ENCODE measurements at places on chromosomes 11 and 22.

- no peak for DNase-seq
These were observed 3.8 kb downstream of the CD81 start for GRCh38 chr11:2380807-2381350.

GRCh38 chr11:112903340-112903739, 57.9 kb upstream of the NCAM1 start:
- DNase-seq, result no peak

DNA sequence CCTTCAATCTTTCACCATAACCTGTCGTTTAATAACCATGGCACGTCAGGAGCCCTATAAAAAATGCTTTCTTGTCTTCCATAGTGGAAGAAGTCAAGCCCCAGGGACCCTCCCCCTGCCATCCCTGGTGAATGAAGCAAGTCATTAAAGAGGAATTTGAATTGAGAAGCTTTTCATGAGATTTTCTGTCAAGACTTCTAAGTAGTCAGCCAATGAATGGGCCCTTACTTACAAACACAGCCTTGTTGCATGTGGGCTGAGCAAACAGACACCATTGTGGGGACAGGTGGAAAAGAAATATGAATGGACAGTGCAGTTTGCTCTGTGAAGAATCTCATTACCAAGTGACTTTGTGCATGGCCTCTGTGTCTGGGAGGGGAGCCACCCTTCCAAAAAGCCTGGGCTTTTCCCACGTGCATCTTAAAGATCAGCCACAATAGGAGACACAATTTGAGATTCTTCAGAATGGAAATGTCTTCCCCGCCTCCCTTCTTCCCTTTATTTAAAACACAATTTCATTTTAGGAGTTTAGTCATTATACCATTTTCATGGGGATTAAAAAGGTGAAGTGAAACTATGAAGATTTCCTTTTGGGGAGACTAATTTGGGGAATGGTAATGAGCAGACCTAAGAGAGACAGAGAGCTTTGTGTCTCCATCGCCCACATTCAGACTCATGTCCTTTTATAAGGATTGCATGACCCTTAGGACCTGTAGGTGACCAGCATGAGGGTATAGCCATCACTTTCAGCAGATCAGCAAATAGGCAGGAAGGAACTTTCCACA, 152.0 kb downstream of the LRRC4C start:
- no peak for DNase-seq

DNA sequence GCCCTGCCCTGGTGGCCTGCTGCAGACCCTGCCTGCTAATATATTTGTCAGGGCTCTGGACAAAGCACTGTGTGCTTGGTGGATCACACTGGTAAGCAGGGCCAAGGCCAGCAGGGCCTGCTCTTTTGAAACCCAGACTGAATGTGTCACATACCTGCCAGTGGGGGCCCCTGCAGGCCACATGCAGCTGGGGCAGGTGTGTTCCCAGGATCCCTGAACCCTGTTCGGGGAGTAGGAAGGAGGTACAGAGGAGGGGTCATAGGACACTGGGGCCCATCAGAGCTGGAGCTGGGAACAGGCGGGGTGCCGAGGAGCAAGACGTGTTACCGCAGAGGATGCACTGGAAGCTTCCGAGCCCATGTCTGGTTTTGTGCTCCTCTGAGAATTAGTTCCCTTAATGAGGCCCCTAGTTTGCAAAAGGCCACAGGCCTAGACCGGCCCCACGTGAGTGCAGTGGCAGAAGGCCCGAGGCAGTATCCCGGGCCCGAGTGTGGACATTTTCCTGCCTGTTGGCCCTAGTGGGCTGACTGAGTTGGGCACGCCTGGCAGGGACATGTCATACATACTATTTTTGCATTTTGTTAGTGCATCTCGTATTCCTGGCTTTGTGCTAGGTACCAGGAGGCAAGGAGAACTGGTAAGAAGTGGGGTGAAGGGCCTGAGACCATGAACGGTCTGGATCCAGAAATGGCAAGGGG, 11.2 kb upstream of the ACR start:
- DNase-seq, result no peak

GRCh38 chr11:123020968-123021367, 39.3 kb upstream of the BSX start:
- peak; percentile 15 for DNase-seq

- DNase-seq, result no peak
These were observed 506.3 kb upstream of the LUZP2 start for GRCh38 chr11:23990346-23991164.

DNA sequence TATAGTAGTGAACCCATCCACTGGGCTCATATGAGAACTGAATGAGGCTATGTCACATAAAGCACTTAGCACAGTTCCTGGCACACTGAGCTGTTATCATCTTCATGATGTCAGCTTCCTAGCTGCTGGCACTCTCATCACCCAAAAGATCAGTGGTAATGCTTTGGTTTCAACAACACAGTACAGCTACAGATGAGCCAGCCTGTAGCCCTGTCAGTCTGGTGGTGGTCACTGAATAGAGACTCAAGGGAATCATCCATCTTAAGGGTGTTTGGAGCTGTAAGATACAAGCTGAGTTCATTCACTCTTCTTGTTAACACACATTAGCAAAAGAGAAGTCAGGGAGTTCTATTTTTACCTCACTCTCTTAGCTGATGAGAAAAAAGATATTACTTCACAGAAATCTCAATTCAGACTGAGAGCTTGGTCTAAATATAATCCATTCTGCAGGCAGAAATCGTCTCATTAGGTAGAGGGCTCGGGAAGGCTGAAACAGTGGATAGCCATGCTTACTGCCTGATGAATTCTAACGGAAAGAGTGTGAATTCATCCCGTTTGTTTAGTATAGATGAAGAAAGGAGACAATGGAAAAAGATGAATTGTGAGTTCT, 6.3 kb upstream of the SLC1A2 start:
- DNase-seq, result no peak

DNA sequence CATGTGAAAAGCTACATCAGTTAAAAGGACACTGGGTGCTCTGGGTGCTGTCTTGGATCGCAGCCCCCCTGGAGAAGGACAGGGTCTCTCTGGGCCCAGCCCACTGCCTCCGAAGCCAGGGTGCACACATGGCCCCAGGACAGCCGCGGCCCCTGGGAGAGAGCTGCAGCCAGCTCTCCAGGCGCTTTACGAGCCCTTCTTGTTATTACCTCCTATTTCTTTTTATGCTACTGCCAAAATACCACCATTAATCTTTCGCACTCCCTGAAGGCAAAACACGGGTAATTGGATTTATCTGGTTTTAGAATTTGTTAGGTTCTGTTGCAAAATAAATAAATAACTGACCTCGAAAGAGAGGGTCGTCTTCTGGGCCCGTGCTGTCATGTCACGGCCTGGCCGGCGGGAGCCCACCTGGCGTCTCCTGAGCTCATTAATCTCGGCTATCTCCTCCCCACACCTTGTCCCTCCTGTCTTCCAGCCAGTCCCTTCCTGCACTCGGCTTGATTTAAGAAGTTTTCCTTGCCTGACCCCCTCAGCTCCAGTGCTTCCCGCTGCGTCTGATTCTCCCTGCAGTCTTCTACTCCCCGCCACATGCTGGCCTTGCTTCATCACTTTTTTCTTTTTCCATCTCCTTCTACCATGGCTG, 611.7 kb downstream of the OPCML start:
- DNase-seq, result no peak

DNA sequence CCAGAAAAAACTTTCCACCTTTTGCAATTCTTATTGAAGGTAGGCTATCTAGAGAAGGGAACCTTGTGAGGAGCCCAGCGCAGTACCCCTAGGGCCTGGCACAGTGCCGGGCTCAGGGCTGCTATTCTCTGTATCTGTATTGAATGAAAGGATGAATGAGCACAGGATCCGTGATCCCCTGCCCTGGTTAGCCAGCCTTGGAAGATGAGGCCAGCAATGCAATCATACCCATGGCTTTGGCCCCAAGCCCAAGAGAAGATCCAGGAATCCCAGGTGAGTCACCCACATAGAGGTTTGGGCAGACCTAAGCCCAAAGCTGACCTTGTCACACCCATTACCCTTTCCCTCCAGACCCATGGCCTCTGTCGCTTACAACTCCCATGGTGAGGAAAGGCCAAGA, 92.5 kb upstream of the CD82 start:
- no peak for DNase-seq

DNA sequence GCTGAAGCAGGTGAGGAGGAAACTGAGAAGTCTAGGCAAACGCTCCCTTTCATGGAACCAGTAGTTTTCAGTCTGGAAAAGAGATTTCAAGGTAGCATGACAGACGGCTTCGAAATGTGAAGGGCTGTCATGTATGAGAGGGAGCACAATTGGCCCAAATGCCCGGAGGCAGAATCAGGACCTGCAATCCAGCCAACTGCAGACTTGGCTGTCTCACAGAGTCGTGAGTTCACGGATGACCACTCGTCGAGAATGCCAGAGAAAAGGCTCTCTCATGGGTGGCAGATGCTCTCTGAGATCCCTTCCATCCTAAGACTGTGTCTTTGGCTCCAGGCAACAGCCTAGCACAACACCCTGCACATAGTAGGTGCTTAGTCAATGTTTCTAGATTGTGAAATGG, 134.8 kb downstream of the DSCAML1 start:
- no peak for DNase-seq

- peak; percentile 36 for DNase-seq
These were observed 96.9 kb downstream of the TRMU start for GRCh38 chr22:46432164-46433068.

- no peak for DNase-seq
These were observed 28.0 kb downstream of the ARHGAP1 start for GRCh38 chr11:46672381-46672839.

DNA sequence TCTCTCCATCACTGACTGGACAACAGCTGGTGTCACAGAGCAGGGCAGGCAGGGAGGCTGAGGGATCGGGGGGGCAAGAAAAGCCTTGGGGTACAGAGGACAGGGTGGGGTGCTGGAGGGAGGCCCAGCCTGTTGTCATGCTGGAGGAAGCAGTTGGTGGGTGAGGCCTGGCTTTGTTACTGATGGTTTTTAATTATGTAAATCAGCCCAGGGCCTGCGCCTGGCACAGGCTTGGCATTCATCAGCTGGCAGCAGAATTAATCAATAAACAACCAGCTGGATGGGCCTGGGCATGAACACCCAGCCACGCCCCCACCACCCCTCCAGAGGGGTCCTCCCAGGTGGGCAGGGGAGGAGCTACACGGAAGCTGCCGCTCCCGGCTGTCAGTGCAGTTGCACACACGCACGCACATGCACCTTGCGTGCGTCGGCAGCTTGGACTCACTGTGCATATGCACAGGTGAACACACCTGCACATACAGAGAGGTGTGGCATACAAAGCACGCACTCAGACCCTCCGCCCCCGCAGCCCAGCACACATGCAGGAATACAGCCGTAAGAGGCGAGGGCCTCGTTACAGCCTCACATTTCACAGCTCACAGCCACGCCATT, 21.3 kb upstream of the ELFN2 start:
- no peak for DNase-seq

- DNase-seq, result no peak
These were observed 193.1 kb upstream of the PITPNB start for GRCh38 chr22:28112190-28112544.

DNA sequence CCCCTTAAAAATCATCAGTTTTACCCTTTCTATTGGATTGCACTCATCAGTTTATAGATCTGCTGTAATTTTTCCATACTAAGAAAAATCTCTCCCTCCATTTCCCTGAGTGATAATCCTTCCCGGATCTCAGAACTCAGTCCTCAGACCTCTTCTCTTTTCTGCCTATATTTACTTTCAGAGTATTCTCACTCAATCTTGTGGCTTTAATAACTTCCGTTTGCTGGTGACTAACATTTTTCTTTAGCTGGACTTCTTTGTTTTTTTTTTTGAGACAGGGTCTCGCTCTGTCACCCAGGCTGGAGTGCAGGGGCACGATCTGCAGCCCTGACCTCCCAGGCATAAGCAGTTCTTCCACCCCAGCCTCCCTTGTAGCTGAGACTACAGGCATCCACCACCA, 10.4 kb downstream of the ATXN10 start:
- no peak for DNase-seq

DNA sequence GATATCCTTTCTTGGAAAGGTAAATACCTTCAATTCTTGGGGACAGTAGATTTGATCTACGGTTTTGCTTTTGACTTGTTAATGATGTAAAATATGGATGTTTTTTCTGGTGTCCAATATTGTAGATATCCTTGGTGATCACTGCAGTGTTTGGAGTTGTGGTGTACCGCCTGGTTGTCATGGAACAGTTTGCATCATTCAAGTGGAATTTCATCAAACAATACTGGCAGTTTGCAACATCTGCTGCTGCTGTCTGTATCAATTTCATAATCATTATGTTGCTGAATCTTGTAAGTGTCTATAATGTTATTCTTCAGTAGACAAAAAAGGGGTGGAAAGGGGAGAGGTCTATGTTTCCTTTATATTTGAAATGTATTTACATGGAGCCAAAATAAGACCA, 27.4 kb upstream of the MUC15 start:
- DNase-seq, result no peak

DNA sequence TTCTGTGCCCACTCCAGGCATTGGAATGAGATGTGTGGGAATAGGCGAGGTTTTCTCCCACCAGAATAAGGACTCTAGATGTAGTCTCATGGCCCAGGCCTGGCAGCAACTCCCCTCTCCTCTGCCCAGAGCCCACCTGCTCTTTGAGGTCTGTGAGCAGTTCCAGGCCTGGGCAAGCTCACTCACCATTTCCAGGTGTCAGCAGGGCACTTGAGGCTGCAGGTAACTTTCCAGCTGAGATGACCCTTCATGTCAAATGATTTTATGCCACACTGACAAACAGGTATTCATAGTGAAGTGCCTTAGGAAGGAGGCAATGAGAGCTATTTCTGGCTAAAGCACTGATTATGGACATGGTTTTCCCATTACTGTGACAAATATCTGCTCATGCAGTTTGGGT, 123.3 kb upstream of the CCDC90B start:
- DNase-seq, result no peak

DNA sequence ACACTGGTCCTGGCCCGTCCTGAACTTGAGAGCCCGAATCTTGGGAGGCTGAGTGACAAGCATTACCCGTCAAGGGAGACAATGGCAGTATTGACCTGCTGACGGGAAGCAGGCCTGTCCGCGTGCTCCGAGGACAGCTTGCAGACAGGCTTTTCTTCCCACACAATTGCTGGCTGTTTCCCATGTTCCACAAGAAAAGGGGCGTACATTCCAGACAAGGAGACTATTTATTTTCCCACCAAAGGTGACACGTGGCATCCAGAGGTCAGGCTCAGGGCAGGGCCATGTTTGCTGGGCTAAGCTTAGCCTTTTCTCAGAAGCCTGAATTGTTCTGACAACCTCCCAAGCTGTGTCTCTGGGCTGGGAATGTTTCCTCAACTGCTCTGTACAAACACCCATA, 86.9 kb upstream of the SPON1 start:
- DNase-seq, result no peak

DNA sequence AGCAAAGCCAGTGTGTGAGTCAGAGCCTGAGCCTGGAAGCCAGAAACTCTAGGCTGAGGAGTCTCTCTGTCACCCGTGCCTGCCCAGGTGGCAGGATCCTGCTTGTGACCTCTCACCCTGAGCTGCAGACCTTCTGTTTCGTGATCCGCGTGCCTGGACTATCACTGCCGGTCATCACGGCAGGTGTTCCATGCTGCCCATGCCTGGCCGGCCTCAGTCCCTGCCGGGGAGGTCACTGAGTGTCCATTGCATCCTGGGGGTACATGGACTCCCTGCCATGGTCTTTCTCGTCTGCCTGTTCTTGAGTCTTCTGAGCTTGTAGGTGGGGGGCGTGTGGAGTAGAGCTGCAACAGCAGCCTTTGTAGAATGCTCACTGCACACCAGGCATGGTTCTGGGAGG, 1032.4 kb downstream of the TBC1D22A start:
- DNase-seq, result no peak
